Activated naive CD8-positive, alpha-beta T cell treated with anti-CD3 and anti-CD28 coated beads, Interleukin-2, amount 50 U/mL, for 24 hours (primary cell): ENCODE measurements at places on chromosomes 5 and 9.

DNA sequence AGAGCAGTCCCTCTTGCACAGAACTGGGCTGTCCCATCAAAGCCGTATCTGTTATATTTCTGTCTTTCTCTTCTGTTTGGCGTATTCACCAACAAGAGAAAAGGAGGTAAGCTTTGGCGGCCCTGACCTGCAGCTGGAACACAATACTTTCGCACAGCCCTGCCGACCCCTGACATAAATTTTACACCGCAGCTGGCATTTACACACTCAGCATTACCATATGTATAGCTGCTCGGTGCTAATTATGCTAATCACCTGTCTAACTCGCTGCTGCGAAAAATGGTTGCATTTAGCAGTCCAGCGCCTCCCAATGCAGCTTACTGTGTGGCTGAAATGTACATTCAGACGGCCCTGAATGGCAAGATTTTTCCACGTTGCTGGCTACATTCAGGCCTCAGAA, 20.8 kb downstream of the PTCH1 start:
- no peak overlapping the region for H3K4me3 ChIP-seq
- no peak for DNase-seq
- H3K4me1 ChIP-seq = peaks cover 66% of the 10 kb centered on the region

DNA sequence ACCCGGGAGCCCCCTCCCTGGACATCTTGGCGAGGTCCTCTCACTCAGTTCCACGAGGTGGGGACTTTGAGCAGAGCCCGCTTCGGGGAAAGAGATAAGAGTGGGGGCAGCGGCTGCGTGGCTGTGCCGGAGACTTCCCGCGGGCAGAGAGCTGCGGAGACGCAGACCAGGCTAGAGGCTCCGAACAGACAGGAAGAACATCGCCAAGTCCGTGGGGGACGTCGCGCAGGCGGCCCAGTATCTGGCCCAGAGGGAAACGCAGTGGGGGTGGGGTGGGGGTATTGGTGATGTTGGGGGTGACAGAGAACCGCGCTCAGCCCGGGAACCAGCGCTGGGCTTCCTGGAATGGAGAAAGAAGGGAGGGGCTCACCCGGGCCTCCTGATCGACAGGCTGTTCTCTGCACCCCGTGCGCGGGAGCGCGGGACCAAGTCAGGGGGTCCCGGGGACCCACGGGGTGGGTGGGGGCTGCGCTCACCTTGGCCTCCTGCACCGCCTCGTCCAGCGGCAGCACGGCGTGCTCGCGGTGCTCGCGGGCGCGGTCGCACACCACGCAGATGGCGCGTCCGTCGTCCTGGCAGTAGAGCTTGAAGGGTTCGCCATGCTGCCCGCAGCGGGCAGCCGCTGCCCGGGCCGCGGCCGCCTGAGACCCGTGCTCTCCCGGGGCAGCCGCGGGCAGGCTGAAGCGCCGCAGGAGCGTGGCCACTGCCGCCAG, 727 bp downstream of the TRIM7 start:
- peaks cover 43% of the 10 kb centered on the region for H3K27me3 ChIP-seq
- peak overlapping the region; percentile 77 for H3K4me3 ChIP-seq
- H3K36me3 ChIP-seq = peaks cover 9% of the 10 kb centered on the region

- H3K27me3 ChIP-seq = peaks cover 2% of the 10 kb centered on the region
- peak overlapping the region; percentile 83 for H3K4me3 ChIP-seq
- no peak for DNase-seq
- H3K4me1 ChIP-seq = peaks cover 13% of the 10 kb centered on the region
- peak overlapping the region; percentile 52 for H3K27ac ChIP-seq
- peaks cover 10% of the 10 kb centered on the region for H3K36me3 ChIP-seq
Measured at GRCh38 chr9:137255448-137256114, 454 bp downstream of the NELFB start.

DNA sequence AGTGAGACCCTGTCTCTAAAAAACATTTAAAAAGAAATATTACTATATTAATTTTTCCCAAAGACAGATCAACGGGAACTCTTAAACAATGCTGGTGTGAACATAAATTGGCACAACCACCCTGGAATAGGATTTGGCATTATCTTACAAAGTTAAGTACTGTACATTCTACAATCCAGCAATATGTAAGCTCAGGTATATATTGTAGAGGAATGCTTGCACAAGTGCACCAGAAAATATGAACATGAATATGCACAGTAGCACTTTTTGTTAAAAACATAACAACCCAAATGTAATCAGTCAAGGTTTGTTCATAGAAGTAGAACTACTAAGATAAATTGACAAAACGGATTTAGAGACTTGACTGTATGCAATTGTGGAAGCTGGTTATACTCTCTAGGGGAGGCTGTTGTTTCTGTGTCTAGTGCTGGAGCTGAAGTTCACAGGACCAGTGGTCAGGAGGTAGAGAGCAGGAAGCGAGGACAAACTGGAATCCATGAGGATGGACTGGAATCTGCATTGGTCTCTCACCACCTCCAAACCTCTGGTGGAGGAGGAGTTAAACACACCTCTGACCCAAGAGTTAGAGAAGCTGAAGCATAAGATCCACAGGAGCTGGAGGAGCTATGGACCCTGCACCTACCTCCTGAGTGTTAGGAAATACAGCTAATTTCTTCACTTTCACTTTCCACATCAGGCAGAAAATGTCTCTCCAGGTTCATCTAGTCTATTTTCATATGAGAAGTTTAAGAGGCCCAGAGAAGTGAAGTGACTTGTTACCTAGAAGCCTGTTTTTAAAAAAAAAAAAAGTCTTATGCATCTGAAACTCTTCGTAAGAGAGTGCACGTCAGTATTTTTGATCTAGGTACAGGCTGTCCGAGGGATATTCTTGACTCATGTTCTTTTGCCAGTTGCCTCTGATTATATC, 20.3 kb upstream of the RIC1 start:
- H3K4me3 ChIP-seq = peak overlapping the region; percentile 69
- H3K27ac ChIP-seq = no peak overlapping the region
- DNase-seq = no peak
- no peaks in the 10 kb centered on the region for H3K36me3 ChIP-seq

- H3K4me3 ChIP-seq = no peak overlapping the region
- H3K27me3 ChIP-seq = no peaks in the 10 kb centered on the region
- peaks cover 72% of the 10 kb centered on the region for H3K4me1 ChIP-seq
- DNase-seq = no peak
- peaks cover 2% of the 10 kb centered on the region for H3K36me3 ChIP-seq
- H3K27ac ChIP-seq = no peak overlapping the region
Measured at GRCh38 chr9:20599195-20599594, 23.1 kb downstream of the MLLT3 start.

- DNase-seq = no peak
- H3K27ac ChIP-seq = no peak overlapping the region
- no peaks in the 10 kb centered on the region for H3K27me3 ChIP-seq
- no peak overlapping the region for H3K4me3 ChIP-seq
- no peaks in the 10 kb centered on the region for H3K36me3 ChIP-seq
Measured at GRCh38 chr5:12113062-12113461, 208.8 kb upstream of the CTNND2 start.

DNA sequence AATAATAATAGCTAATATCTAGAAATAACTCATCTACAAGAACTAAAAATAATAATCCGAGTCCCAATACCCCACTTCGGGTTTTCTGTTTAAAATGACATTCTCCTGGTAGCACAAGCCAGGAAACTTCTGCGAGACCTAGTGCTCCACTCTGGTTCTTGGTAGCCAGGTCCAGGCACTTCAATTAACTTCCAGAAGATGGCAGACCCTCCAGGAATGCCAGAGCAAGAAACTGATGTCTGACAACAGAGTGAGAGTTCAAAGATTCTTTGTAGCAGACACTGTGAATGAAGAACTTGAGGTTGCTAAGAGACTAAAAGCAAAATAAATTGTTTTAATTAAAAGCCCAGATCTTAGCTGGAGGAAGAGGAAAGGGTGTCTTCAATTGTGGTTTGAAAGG, 1963.3 kb upstream of the CDH9 start:
- DNase-seq = no peak
- no peaks in the 10 kb centered on the region for H3K4me1 ChIP-seq
- H3K27me3 ChIP-seq = no peaks in the 10 kb centered on the region
- H3K4me3 ChIP-seq = no peak overlapping the region

GRCh38 chr5:38734353-38734752, 111.5 kb upstream of the OSMR start:
- H3K27ac ChIP-seq = no peak overlapping the region
- no peaks in the 10 kb centered on the region for H3K36me3 ChIP-seq
- no peak overlapping the region for H3K4me3 ChIP-seq
- no peaks in the 10 kb centered on the region for H3K4me1 ChIP-seq

DNA sequence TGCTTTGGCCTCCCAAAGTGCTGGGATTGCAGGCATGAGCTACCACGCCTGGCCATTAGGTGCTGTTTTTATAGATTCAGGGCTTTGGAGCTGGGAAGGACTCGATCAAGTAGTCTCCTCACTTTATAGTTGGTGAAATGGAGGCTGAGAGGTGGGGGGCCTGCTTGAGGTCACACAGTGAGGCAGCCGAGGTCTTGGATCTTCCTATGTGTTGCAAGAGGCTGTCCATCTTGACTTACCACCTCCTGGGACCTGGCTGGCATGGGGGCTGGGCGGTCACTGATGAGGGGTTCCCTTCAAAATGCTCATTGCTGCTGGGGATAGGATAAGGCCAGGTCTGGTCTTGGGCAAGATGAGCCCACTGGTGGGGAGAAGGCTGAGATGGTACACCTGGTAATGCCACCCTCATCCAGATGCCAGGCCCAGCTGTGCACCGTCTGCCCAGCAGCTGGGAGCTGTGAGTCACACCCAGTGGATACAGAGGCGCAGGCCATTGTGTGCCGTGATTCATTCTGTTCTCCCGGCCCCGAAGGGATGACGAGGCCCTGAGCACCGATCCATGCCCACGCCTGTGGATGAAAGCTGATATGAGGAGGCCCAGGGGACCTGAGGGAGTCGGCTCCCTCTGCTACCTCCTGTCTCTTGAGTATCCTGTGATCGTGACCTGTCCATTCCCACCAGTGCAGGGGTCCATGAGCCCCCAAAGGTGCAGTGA, 10.5 kb upstream of the NDST1 start:
- H3K27ac ChIP-seq = no peak overlapping the region
- no peak for DNase-seq
- H3K4me1 ChIP-seq = no peaks in the 10 kb centered on the region
- no peaks in the 10 kb centered on the region for H3K36me3 ChIP-seq
- H3K27me3 ChIP-seq = no peaks in the 10 kb centered on the region
- no peak overlapping the region for H3K4me3 ChIP-seq

- H3K36me3 ChIP-seq = peaks cover 57% of the 10 kb centered on the region
- H3K27me3 ChIP-seq = no peaks in the 10 kb centered on the region
- no peak overlapping the region for H3K27ac ChIP-seq
- no peak overlapping the region for H3K4me3 ChIP-seq
- no peak for DNase-seq
- H3K4me1 ChIP-seq = peaks cover 20% of the 10 kb centered on the region
Measured at GRCh38 chr5:176908675-176909368, 9.7 kb upstream of the HK3 start.
